ENCODE measurements at places on chromosomes 11 and 22.

DNA sequence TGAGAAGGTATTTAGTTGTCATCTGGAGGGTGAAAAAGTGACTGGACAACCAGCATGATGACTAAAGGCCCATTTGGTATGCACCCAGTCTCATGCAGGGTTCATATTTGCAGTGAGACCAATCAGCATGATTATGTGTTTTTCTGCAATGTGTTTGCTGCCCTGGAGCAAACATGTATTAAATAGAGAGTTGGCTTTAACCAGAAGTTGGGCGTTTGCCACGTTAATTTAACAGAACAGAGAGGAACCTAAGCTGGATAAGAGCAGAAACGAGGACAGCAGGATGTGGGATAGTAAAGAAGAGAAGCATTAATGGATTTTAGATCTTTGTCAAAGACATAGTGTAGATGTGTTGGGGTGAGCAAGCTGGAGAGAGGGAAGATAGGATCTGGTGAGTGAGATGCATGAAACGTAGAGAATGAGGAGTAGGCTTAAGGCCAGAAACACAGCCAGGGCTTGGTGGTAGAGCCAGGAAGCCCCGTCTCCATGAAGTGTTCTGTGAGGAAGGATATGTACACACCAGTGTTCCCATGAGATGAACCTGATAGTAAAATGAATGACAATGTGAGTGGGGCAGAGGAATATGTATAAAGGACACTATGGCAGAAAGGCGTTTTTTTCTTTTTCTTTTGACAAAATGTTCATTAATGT lies 164.0 kb upstream of the PDGFD start:
- DNase-seq, result no peak

DNA sequence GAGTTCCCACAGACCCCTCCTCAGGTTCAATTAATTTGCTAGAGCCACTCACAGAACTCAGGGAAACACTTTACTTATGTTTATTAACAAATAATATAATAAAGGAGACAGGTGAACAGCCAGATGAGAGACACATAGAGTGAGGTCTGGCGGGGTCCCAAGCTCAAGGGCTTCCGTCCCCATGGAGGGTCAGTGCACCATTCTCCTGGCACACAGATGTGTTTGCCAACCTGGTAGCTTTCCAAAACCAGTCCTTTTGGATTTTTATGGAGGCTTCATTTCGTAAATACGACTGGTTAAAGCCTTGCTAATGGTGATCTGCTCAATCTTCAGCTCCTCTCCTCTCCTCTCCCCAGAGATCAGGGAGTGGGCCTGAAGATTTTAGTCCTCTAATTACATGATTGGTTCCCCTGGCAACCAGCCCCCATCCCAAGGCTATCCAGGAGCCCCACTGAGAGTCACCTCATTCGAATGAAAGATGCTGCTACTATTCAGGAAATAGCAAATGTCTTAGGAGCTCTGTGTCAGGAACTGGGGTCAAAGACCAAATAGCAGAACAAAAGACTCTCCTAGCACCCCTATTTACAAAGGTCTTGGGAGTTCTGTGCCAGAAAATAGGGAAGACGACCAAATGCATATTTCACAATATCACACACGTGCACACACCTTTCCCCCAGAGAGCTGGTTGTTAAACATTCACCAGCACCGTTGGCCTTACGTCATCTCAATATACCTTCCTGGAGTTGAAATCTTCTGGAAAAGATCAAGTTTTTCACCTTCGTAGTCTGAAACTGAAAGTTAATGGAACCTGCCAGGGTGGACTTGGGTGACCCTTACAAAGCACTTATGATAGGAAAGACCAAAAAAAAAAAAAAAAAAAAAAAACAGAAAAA lies 23.8 kb upstream of the CAPRIN1 start:
- no peak for DNase-seq

GRCh38 chr22:35306350-35306967 lies 6.8 kb downstream of the TOM1 start:
- DNase-seq, result no peak

GRCh38 chr11:36081274-36081945 lies 137.5 kb downstream of the LDLRAD3 start:
- DNase-seq, result no peak

GRCh38 chr11:107331728-107332127 lies 125.9 kb downstream of the CWF19L2 start:
- no peak for DNase-seq

DNA sequence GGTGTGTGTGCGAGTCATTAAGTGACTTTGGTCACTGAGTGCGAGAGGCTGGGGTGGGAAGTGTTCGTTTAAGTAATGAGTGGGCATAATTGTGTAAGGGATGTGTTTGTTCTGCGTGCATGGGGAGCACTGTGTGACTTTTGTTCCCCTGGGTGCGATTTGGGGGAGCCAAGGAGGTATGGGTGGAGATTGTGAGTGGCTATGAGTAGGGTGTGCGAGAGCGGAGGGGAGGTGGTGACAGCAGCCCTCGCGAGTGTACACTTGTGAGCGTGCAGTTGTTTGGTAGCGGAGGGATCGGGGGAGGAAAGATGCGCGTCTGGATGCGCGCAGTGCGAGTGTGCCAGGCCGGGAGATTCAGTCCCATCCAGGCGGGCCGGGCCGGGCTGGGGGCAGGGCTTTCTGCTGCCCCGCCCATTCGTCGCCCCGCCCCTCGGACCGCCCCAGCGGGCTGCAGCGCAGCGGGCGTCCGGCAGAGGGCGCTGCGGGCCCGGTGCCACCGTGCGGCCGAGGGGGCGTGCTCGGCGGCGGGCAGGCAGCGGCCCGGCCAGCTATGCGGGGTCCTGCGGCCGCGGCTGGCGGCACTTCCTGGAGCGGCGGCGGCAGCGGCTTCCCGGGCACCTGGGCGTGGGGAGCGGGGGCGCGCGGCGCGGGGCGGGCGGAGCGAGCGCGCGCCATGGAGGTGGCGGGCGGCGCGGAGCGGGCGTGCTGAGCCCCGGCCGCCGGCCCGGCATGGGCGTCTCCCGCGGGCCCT lies at the start of gene DGKZ:
Gene DGKZ (plus strand): TSS at position 578 of the 751 bp plus-strand sequence. CDS start 197 bp downstream, outside the sequence.
- no peak for DNase-seq

DNA sequence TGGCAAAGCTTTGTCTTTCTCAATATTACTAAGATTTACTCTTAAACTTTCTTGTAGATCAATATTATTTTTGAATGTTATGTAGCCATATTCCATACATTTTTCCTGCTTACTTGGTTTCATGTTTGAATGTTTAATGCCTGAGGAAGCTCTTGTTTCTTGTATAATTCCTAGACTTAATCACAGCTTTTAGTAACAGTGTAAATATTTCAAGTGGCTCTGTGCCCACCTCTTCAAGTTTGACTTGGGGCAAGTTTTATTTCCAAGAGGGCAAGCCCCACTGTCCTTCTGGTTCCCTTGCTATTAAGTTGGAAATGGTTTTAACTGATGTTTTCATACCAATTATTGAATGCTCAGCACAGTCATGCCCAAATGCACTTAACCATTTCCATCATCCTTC lies 1004.1 kb downstream of the OPCML start:
- no peak for DNase-seq

- no peak for DNase-seq
Measured at GRCh38 chr11:111826322-111826950, 44.9 kb downstream of the ALG9 start.

- DNase-seq, result no peak
Measured at GRCh38 chr11:120137187-120137610, 714 bp downstream of the TRIM29 start.

DNA sequence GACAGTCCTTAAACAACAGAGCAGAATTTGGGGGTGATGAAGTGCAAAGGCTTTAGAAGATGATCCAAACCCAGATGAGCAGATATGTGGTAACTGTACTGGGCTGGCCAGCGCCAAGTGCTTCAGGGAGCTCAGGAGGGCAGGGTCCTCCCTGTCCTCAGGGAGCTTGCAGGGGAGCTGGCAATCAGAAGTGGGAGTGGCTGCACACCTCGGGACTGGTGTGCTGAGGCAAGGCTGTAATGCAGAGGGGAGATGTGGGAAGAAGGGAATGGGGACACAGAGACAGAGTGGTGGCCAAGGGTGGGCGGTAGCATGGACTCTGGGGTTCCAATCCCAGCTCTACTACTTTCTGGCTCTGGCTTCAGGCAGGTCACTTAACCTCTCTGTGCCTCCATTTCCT lies 235.6 kb upstream of the NCAM1 start:
- no peak for DNase-seq

DNA sequence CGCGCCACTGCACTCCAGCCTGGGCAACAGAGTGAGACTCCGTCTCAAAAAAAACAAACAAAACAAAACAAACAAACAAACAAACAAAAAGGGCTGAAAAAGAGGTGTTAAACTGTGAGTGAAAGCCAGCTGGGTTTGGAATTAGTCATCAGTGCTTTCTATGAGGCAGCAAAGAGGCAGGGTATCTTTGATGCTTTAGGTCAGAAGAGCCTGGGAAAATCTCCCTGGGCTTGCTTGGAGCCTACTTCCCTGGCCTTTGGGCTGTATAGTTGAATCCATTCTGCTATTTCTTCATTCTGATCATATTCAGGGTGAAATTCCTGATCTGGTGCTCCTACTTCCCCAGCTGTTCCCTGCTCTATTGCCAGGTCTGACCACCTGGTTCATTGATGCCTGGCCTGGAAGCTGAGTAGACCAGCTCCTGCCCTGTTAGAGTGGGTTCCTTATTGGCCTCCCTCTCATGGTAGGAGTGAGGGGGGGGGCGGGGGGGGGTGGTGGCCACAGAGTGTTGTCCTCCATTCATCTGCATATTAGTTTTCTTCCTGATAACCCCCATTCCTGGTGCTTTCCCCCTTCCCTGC lies 65.6 kb downstream of the INSC start:
- no peak for DNase-seq

GRCh38 chr11:38796281-38796680 lies 2198.2 kb upstream of the RAG2 start:
- DNase-seq, result no peak

- DNase-seq, result no peak
Measured at GRCh38 chr11:110097459-110098012, 4.3 kb downstream of the ZC3H12C start.

DNA sequence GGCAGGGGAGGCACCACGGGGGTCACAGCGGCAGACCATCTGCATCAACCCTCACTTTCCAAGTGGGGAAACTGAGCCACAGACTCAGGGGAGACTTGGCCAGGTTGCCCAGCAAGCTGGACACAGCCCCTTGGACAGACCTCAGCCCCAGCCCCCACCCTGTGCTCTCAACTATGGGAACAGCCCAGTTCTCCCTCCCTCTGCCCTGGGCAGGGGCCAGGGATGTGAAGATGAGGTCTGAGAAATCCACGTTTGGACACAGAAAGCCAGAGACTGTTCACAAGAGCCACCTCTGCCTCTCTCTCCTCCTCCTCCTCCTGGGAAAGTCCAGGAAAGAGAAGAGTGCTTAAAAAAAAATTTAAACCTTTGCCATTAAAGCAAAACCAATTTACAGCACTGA lies 50.1 kb downstream of the ELFN2 start:
- no peak for DNase-seq

- no peak for DNase-seq
Measured at GRCh38 chr11:94635072-94635471, 67.9 kb downstream of the PIWIL4 start.

- no peak for DNase-seq
Measured at GRCh38 chr11:69893631-69894030, 74.4 kb upstream of the FGF3 start.

GRCh38 chr22:17705951-17706900 lies 67.7 kb downstream of the BCL2L13 start:
- peak; percentile 7 for DNase-seq

GRCh38 chr11:65857500-65857852 lies 504 bp downstream of the CFL1 start:
- no peak for DNase-seq

- no peak for DNase-seq
Measured at GRCh38 chr22:46770726-46771125, 8.3 kb downstream of the TBC1D22A start.

- no peak for DNase-seq
Measured at GRCh38 chr22:43554259-43554636, 142.4 kb downstream of the MPPED1 start.

- no peak for DNase-seq
Measured at GRCh38 chr11:57167125-57167846, 14.5 kb upstream of the LRRC55 start.

GRCh38 chr11:77127235-77127911 lies 673 bp upstream of the MYO7A start:
- no peak for DNase-seq

GRCh38 chr11:12868315-12869073 lies 140.6 kb upstream of the RASSF10 start:
- DNase-seq, result no peak

DNA sequence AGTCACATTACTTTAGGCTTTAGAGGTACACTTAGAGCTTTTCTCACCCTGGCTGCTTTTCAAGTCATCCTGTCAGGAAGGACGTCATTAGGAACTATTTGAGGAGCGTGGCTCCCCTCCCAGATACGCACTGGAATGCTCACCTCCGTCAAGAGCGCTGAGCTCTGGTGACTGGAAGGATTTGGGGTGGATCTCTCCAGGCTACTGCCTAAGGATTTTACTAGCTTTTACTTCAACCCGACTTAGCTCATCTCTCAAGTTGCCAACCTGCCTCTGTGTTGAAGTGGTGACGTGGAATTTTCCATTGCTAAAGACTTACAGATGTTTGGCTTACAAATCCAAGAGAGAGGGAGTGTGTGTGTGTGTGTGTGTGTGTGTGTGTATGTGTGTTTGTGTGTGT lies 355.3 kb upstream of the CCDC90B start:
- DNase-seq, result no peak

GRCh38 chr22:37607010-37607934 lies 1.4 kb upstream of the GGA1 start:
- DNase-seq, result peak; percentile 7

DNA sequence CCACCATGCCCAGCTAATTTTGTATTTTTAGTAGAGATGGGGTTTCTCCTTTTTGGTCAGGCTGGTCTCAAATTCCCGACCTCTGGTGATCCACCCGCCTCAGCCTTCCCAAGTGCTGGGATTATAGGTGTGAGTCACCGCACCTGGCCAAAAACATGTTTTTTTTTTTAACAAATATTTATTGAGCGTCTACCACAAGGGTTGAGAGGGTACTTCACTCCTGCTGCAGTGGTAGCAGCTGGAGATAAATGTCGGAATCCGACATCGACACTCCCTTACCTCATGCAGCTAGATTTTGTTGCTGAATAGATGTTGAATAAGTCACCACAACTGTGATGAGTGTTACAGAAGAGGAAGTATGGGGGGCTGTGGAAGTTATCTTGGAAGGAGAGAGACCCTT lies 971 bp downstream of the DNAJB13 start:
- DNase-seq, result no peak

DNA sequence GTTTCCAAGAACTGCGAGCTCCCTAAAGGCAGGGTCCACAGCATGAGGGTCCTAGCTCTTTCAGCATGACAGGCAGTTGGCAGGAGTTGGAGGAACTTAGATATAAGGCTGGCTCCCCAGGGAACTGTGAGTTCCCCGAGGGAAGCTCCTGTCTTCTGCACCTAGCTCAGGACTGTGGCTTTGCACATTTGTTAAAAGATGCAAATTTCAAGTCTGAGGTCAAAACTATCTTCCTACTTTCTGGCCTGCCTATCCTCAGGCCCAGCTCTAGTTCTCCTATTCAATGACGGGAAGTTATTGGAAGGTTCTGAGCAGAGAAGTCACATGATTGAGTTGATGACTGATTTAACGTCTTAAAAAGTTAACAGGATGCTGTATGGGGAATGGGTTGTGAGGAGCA lies 11.7 kb upstream of the UCP3 start:
- no peak for DNase-seq

- DNase-seq, result no peak
Measured at GRCh38 chr11:66600219-66600618, 7.2 kb downstream of the CCS start.

GRCh38 chr22:31005535-31005934 lies 36.5 kb downstream of the TUG1 start:
- DNase-seq, result no peak

- DNase-seq, result no peak
Measured at GRCh38 chr22:27201741-27202140, 544.4 kb downstream of the MIAT start.

GRCh38 chr22:44759430-44760310 lies 7.3 kb downstream of the ARHGAP8 start:
- no peak for DNase-seq
